ENCODE measurements at places on chromosomes 12 and 14.

- DNase-seq, result no peak
Measured at GRCh38 chr12:39763890-39764169, 144.2 kb upstream of the ABCD2 start.

DNA sequence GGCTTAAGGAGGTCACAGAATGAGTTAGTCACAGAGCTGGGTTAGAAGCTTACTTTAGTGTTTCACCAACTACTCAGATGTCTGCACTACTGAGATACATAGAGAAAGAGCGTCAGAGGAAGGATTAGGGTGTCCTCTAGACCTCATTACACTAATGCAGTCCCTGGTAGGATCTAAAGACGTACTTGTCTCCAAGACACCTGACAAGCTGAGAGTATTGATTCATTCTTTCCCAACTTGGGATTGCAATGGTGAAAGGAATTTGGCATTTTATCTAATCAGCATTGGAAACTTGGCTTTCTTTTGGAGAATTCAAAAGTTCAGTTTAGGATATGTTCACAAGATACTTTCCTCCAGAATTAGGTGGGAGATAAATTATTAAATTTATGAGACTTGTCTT, 402.1 kb downstream of the ZFP36L1 start:
- no peak for DNase-seq

DNA sequence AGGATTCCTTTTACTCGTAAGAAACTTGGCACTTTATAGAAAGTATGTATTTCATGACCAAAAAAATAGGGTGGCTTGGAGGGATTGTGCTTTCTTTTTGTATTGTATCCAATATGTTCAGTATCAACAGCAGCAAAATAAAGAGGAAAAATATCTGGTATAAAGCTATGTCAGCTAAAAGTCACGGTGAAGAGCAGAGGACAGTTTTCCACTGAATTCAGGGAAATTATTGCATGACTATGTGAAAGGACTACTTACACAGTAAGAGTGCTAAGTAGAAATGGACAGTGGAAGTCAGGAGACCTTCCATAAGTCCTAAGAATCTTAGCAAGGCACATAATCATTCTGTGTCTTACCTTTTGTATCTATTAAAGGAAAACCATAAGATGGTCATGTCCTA, 19.3 kb downstream of the TSHR start:
- DNase-seq, result no peak

DNA sequence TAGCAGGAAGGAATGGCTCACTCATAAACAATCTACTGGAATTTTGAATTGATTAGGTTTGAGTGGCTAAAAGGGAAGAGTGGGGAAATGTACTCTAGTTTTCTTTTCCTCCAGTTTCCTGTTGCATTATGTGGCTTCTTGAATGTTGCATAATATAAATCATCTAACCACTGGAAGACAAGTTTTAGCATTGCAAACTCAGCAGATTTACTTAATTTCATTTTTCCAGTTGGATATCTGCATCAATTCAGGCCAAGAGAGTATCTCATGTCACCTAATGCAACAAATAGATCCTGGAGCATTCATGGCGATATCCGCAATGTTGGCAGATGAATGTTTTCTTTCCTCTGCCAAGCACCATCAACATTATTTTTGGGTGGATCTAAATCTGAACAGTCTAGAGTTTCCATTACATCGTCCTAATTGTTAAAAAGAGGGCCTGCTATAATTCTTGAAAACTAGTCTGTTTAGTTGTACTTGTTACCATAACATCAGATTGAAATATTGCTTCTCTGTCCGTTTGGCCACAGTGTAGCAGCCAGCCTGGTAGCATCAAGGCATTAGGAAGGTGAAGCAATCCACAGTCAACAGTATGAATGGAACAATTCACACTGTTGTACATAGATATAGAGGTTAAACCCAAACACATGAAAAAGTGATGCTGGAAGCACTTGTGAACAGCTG, 544.2 kb downstream of the ETNK1 start:
- DNase-seq, result no peak

DNA sequence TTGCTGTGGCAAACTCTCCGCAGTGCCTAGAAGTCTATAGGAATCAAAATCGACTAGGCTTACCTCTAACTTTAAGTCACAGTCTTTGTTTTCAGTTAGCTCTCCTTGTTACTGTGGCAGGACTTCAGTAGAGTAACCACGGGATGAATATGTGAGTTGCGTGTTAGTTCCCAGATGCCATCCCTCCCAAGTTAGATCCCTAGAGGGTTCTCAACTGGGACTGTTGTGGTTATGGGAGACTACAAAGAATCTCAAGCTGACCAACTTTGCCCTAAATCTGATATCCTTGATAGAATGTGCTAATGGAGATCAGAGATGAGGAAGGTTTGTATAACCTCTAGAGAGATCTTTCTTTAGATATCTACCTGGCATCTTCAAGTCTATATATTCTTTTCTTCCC, 208.1 kb downstream of the AKAP6 start:
- no peak for DNase-seq

- DNase-seq, result peak; percentile 94
Measured at GRCh38 chr12:50924439-50925341, 27.7 kb upstream of the HIGD1C start.

GRCh38 chr12:67274186-67274585, 5.0 kb downstream of the CAND1 start:
- DNase-seq, result peak; percentile 12

- DNase-seq, result no peak
Measured at GRCh38 chr12:124550123-124551089, 17.0 kb downstream of the NCOR2 start.

DNA sequence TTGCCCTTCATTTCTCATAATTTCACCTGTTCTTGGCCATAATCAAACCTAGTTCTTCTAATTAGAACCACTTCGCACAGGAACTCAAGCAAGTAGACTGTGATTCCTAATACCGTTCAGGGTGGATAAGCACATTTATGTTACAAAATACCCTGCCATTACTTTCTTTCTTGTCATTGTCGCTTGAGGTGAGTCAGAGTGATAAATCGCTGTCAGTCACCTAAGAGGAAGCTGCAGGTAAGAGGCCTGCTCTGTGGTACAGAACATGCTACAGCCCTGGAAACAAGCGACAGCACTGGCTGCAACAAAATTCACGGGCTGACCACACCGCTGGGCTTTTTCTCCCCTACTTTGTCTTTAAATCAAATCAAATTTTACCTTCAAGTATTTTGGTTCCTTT, 218.2 kb downstream of the ANO6 start:
- DNase-seq, result no peak

- peak; percentile 65 for DNase-seq
Measured at GRCh38 chr12:125185740-125186470, 120.7 kb downstream of the AACS start.

GRCh38 chr12:12265571-12266388, 1.1 kb downstream of the LRP6 start:
- DNase-seq, result peak; percentile 41

DNA sequence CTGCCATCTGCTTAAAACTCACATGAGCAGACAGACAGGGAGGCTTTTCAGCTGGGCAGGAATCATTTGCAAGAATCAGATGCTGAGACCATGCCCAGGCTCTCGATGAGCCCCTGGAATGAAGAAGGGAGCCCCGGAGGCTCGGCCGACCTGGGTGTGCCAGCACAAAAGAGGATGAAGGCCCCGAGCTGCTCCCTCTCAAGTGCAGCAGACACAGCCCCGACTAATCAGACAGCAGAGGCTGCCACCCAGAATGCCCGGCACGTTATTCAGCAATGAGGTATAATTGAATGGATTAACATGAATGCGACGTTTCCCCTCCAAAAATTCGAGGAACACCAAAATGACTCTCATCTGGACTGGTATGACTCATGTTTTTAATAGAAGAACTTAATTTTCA, 58.9 kb downstream of the BCL11B start:
- no peak for DNase-seq

DNA sequence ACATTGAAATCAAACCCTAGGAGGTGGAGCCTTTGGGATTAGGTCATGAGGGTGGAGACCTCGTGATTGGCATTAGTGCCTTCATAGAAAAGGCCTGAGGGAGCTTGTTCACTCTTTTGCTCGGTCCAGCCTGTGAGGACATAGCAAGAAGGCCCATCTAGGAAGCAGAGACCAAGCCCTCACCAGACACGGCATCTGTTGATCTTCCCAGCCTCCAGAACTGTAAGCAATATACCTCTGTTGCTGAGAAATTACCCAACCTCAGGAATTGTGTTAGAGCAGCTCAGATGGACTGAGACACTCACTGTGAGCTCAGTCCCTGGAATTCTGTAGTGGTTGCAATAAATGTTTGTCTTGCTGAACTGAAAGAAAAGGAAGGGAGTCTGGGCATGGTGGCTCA, 116.2 kb upstream of the MAP1LC3B2 start:
- no peak for DNase-seq

Measured in spinal cord (tissue), 10 donors.